ENCODE measurements at places on chromosomes 13 and 19. TPM values are rescaled to one million over a fixed set of nuclear protein-coding genes. Genes with fewer than 3 reads are reported as not detected.

Gene FXYD1
- 0.44 TPM for total RNA-seq

Gene CEACAM8
- total RNA-seq, result not detected

Gene C19orf85
- not detected for total RNA-seq

Gene FGF22
- not detected for total RNA-seq

Gene CEACAM7
- not detected for total RNA-seq

Gene SAFB
- 74.8 TPM for total RNA-seq

Gene TMEM145
- not detected for total RNA-seq

Gene PLK5
- total RNA-seq, result not detected

Gene ZNF536
- total RNA-seq, result 0.99 TPM

Gene IFNL1
- not detected for total RNA-seq

Gene ZNF541
- total RNA-seq, result not detected

Gene CCL25
- total RNA-seq, result not detected

Gene FLT3
- total RNA-seq, result not detected

Gene LPAR6
- total RNA-seq, result 3.1 TPM

Gene TEX29
- not detected for total RNA-seq

Gene SYCN
- not detected for total RNA-seq

Gene LSM7
- total RNA-seq, result 158 TPM

Gene RNF113B
- total RNA-seq, result not detected

Gene ZNF709
- total RNA-seq, result 4.1 TPM

Gene HSH2D
- total RNA-seq, result not detected

Gene KPTN
- total RNA-seq, result 5.4 TPM

Gene GAPDHS
- total RNA-seq, result 0.17 TPM

Gene SLC7A10
- not detected for total RNA-seq

Gene CYP4F8
- not detected for total RNA-seq

Gene C1QTNF9
- total RNA-seq, result not detected

Gene ZNF606
- total RNA-seq, result 26.1 TPM

Gene NTN5
- 0.33 TPM for total RNA-seq

Gene ZNF497
- 0.87 TPM for total RNA-seq
